Mucosa of gallbladder (tissue), 1 donor: ENCODE measurements at places on chromosomes 4 and X. TPM values are rescaled to one million over a fixed set of nuclear protein-coding genes. Genes with fewer than 3 reads are reported as not detected.

The FBXO8 gene
- total RNA-seq, result 52.1 TPM

DNA sequence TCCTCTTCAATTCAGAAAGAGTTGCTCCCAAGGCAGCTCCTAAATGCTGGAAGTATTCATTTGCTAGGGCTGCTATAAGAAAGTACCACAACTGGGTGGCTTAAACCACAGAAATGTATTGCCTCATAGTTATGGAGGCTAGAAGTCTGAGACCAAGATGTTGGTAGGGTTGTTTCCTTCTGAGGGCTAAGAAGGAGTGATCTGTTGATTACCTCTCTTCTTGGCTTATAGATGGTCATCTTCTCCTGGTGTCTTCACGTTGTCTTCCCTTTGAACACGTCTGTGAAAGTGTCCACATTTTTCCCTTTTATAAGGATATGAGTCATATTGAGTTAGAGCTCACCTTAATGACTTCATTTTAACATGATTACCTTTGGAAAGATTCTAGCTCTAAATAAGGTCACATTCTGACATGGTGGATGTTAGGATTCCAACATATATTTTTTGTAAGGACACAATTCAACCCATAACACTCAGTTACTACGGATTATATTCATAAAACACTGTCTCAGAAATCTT is 266.3 kb downstream of the SPATA18 start:
- DNase-seq, result no peak

DNA sequence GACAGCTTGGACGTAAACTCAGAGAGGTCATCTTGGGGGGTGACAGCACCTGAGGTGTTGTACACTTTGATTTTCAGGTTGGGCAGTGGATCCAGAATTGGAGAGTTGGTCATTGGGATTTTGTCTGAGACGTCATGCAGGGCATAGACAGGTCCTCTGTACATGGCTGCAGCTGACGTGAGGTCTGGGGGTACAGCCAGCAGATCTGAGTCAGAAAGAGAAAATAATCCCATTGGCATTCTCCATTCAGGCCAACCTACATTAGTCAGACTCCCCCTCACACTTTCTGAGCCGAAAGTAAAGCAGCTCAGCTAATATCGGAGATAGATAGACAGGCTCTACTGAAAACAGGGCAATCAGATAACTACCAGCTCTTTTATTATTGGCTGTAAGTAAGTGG is 329.7 kb downstream of the UNC5C start:
- no peak for DNase-seq

- no peak for DNase-seq
Observed at GRCh38 chr4:56630876-56631666, 50.0 kb downstream of the HOPX start.

The NPY5R gene
- 0.23 TPM for total RNA-seq

DNA sequence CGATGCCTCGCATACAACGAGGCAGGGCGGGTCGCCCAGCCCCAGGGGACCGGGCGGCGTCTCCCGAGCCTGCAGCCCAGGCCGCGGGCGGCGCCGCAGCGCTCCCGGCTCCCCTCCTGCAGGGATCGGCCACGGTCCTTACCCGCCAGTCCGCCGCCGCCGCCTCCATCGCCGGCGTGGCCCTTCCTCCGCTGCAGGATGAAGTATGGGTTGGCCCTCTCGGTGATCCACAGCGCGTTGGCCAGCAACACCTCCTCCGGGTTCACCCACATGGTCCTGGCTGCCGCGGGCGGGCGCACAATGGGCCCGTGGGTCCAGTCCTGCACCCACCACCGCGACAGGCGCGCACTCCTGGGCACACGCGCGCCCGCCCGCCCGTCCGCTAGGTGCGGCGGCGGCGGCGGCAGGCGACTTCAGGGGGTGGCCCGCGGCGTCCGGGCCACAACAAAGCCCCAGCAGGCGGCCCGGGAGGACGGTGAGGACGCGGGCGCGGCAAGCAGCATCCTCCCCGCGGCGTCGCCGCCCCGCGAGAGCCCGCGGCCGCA is 339 bp downstream of the TBC1D9 start:
- peak; percentile 21 for DNase-seq

The NWD2 gene
- total RNA-seq, result 0.09 TPM

- no peak for DNase-seq
Observed at GRCh38 chrX:5674036-5674435, 554.6 kb downstream of the NLGN4X start.
